Liver (tissue), 10 donors: ENCODE measurements at places on chromosomes 16 and 17. TPM values are rescaled to one million over a fixed set of nuclear protein-coding genes. Genes with fewer than 3 reads are reported as not detected.

GRCh38 chr16:27737513-27737912, 187.6 kb downstream of the KATNIP start:
- DNase-seq, result no peak

GRCh38 chr16:30139583-30140481, 16.8 kb upstream of the MAPK3 start:
- DNase-seq, result no peak

DNA sequence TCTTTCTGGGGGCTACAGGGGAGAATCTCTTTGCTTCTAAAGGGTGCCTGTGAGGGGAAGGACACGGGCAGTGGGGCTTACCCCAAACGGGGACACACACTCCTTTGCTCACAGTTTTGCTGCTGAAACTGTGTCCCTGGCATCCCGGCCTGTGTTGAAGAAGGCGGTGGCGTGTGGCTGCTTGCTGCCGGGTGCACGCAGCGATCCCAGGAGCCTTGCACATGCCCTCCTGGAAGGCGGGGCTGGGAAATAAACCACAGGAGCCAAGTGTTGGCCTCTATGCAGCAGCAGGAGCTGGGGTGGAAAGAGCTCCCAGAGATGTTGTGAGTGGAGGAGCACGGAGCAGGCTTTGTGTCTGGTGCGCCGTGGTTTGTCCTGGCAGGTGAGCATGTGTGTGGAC, 131.0 kb upstream of the CIBAR2 start:
- no peak for DNase-seq

- no peak for DNase-seq
Observed at GRCh38 chr16:9055661-9056060, 35.8 kb upstream of the HAPSTR1 start.

Gene HIGD1B
- total RNA-seq, result not detected

GRCh38 chr16:87971933-87972332, 20.7 kb downstream of the BANP start:
- DNase-seq, result no peak

- DNase-seq, result no peak
Observed at GRCh38 chr17:35788477-35789368, 6.7 kb downstream of the MMP28 start.

DNA sequence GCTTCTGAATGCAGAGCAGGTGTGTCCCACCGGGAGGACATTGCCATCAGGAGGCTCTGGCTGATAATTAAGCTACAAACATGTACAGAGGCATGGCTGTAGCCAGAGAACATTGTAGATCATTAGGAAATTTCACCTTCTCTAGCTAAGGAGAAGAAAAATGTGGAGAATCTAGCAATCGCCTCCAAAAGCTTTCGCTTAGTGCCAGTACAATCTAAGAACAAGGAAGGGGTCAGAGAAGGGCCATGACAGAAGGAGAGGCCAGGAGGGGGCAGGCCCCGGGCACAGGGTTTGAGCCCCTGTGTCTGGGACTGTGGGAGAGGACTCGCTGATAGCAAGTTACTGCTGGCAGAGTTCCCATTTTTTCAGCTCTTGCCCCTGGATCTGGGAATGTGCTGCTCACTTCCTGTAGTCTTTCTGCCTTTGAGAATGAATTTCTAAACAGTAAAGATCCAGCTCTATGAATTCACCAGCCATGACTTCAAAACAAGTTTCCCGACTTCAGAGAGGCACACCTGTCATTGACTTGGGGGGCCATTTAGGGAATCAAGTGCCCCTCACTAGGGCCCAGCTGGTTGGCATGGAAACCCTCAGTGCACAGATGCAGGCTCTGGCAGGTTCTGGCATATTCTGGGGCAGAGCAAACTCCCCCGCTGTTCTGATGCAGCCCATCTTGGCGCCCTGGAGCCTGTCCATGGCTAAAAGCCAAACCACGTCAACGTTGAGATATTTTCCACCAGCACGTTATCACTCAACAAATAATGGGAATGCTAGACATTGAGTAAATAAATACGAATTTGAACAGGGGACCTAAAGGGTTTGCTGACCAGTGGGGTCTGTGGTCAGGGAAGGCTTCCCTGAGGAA, 59.5 kb upstream of the CACNG4 start:
- DNase-seq, result no peak

Gene CACNA1H
- total RNA-seq, result 4.2 TPM

DNA sequence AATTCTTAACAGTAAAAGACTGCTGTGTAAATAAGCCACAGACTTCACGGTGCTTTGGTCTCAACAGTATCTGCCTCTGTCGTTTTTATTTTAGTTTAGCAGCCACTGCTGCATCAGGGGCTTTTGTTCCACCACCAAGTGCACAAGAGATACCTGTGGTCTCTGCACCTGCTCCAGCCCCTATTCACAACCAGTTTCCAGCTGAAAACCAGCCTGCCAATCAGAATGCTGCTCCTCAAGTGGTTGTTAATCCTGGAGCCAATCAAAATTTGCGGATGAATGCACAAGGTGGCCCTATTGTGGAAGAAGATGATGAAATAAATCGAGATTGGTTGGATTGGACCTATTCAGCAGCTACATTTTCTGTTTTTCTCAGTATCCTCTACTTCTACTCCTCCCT, 7.9 kb downstream of the HERPUD1 start:
- no peak for DNase-seq

- DNase-seq, result no peak
Observed at GRCh38 chr17:58536542-58536941, 22.1 kb upstream of the MTMR4 start.

GRCh38 chr17:80119271-80119791, 17.9 kb downstream of the GAA start:
- DNase-seq, result no peak

GRCh38 chr16:23859713-23860269, 24.0 kb downstream of the PRKCB start:
- no peak for DNase-seq

Gene PALB2
- total RNA-seq, result 4.5 TPM

Gene TBC1D26
- not detected for total RNA-seq

Gene SHBG
- 3.5 TPM for total RNA-seq

Gene TACO1
- 14.3 TPM for total RNA-seq

DNA sequence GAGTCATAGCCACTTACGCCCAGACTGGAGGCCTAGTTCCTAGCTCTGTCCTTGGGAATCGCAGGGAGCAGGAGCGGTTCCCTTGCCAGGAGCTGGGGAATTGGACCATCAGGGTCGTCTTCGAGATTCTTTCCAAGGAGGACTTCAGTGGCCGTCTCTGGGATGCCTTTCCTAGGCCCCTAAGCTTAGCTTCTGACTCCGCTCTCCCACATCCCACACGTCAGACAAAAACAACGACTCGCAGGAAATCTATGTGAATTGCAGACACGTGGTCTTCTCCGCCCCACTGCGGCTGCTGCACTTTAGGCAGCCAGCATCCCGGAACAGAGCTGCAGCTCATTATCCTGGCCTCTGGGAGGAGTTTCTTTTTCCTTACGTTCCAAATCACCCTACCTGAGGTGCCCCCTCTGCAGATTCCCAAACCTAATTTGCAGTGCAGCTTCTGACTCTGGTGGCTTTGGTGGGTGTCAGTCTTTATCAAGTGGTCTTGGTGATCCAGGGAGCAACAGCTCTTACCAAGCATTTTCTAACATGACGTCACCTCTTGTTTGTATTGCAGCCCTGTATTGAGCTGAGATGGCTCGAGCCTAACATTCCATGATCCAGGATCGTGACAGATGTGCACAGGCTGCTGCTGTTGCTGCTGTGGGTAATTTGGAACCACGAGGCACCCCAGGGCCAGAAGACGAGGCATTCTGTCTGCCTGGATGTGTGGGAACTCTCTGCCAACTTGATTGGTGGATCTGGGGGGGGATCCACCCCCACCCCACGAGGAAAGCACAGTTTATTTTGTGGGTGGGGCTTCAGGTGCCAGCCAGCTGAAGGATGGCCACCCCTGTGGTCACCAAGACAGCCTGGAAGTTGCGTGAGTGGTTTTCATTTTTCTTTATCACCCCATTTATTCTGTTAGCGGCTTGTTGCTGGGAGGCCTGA, 1.1 kb downstream of the KATNB1 start:
- DNase-seq, result peak; percentile 49

- DNase-seq, result no peak
Observed at GRCh38 chr17:74163836-74164235, 39.6 kb upstream of the RPL38 start.

Gene SKAP1
- 2.5 TPM for total RNA-seq

Gene SRL
- 0.14 TPM for total RNA-seq

GRCh38 chr17:35523296-35523695, 14.2 kb downstream of the SLFN12L start:
- no peak for DNase-seq

DNA sequence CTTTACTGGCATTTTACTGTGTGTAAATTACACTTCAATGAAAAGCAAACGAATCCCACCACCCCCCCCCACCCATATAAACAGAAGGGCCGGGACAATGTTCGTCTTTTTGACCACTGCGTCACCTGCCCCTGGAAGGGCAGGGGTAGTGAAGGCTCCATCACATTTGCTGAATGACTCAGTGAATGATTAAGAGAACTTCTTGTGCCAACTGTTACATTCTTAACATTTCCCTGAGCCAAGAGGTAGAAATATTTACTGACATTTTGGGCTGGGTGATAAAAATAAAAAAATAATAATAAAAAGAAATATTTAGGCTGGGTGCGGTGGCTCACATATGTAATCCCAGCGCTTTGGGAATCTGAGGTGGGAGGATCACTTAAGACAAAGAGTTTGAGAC, 24.1 kb downstream of the C16orf96 start:
- DNase-seq, result no peak

- DNase-seq, result no peak
Observed at GRCh38 chr17:79989106-79989835, 46.4 kb downstream of the TBC1D16 start.

DNA sequence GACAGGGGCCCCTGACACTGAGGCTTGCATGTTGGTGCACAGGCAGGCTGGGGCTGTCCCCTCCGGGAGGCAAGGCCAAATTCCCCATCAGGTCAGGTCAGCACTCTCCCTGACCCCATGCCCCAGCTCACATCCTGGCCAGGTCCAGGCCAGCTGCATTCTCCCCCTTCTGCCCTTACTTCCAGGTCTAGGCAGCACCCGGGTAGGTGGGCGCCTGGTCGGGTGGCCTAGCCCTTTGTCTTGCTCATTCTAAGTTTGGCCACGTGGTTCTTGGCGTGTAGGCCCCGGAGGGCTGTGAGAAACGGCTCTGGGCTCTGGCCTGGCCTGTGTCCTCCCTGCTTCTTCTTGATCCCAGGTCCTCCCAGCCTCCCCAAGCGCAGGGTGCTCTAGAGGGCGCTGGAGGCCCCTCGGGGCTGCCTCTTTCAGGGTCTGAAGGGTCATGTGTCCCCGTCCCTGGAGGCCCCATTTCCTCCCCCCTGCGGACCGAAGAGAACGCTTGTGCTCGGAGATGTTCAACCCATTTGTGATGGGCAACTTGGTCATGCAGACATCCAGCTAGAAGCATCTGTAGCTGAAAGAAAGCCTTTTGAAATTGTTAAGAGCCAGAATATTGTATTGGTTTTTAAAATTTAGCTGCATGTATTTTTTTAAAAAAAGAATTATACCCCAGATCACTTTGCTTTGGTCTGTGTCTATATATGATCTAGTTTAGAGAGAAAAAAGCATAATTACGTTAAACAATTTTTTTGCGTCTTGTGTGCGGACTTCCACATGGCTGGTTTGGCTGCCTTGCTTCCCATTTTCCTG, 6.7 kb downstream of the BAHCC1 start:
- no peak for DNase-seq

DNA sequence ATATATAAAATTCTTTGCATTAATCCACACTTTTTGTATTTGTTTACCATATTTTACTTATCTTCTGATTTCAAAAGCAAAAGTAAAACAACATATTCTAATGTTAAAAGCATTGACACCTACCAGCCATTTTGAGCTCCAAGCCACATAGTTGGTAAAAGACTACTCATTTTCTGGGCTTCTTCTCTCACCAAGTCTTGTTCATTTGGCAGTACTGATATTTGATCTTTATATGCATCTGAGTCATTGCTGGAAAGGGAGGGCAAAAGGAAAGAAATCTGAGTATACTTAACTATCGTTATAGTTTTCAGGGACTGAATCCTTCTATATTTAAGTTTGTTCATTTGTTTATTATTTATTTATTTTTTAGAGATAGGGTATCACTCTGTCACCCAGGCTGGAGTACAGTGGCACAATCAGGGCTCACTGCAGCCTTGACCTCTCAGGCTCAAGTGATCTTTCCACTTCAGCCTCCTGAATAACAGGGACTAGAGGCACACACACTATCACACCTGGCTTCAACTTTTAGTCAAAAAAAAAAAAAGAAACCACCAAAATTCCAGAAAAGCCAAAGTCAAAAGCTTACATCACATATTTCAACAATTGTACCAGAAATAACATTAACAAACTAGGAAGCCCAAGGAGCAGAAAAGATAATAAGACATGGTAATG, 121.0 kb upstream of the TOB1 start:
- DNase-seq, result no peak

Gene CYGB
- 1.6 TPM for total RNA-seq

Gene C16orf86
- total RNA-seq, result 1.9 TPM

DNA sequence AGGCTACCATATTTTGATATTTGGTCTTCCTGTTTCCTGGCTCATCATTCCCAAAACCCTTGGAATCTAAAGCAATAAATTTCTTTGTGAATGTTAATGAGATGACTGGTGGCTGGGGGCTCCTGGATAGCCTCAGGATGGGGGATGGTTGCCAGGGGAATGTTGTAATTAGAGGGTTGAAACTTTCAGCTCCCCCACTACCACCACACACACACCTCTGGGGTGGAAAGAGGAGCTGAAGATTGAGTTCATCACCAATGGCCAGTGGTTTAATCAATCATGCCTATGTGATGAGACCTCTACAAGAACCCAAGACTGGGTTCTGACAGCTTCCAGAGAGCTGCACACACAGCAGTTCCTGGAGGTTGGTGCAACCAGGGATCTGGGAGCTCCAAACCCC, 59.1 kb downstream of the HS3ST3A1 start:
- DNase-seq, result no peak

Gene TPSAB1
- 0.23 TPM for total RNA-seq

Gene VEZF1
- total RNA-seq, result 14.6 TPM

Gene OR1A1
- not detected for total RNA-seq

- DNase-seq, result no peak
Observed at GRCh38 chr17:1003972-1004768, 7.2 kb downstream of the TIMM22 start.

GRCh38 chr17:40485851-40486521, 15.4 kb downstream of the TNS4 start:
- DNase-seq, result no peak

DNA sequence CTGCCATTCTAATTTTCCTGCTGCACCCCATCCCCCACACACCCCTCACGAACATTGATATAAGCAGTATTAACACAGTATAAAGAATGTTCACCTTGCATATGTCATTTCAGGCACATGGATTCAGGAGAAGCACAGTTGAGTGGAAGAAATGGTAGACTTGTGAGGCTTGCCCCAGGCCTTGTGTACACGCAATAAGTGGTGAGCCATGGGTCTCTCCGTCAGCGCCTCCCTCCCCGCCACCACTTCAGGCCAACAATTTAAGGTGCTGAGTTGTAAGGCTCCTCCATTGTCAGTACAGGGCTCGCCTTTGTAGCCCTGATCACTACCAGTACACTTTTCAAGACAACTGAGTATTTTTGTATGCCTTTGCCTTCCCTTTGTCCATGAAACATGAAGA, 12.2 kb upstream of the CLEC18C start:
- DNase-seq, result no peak

Gene PSMC3IP
- 3.0 TPM for total RNA-seq

- no peak for DNase-seq
Observed at GRCh38 chr16:13231365-13231764, 330.0 kb downstream of the SHISA9 start.
